ENCODE measurements at places on chromosomes 2 and 18. TPM values are rescaled to one million over a fixed set of nuclear protein-coding genes. Genes with fewer than 3 reads are reported as not detected.

CEP76 gene
- 13.4 TPM for total RNA-seq

ASAP2 gene
- 29.8 TPM for total RNA-seq

MALL gene
- 64.3 TPM for total RNA-seq

GPR155 gene
- 1.4 TPM for total RNA-seq

RAPGEF4 gene
- total RNA-seq = 17.7 TPM

HSPD1 gene
- 136 TPM for total RNA-seq

EPAS1 gene
- 109 TPM for total RNA-seq

IL1RL1 gene
- total RNA-seq = 0.13 TPM

CENPA gene
- 17.1 TPM for total RNA-seq

NEUROD1 gene
- total RNA-seq = not detected

CDH19 gene
- total RNA-seq = under 0.01 TPM
